Effector CD4-positive, alpha-beta T cell (primary cell): ENCODE measurements at places on chromosomes 2 and 18.

DNA sequence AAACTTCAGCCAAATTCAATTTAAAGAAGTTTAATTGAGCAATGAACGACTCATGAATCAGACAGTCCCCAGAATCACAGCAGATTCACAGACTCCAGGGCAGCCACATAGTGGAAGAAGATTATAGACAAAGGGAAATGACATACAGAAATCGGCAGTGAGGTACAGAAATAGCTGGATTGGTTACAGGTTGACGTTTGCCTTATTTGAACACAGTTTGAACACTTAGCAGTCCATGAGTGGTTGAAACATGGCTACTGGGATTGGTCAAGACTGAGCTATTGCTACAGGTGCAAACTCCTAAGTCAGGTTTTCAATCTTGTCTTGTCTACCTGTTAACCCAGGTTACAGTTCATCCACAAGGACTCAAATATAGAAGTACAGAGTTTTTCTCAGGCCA, 169.6 kb downstream of the DLGAP1 start:
- DNase-seq = no peak

DNA sequence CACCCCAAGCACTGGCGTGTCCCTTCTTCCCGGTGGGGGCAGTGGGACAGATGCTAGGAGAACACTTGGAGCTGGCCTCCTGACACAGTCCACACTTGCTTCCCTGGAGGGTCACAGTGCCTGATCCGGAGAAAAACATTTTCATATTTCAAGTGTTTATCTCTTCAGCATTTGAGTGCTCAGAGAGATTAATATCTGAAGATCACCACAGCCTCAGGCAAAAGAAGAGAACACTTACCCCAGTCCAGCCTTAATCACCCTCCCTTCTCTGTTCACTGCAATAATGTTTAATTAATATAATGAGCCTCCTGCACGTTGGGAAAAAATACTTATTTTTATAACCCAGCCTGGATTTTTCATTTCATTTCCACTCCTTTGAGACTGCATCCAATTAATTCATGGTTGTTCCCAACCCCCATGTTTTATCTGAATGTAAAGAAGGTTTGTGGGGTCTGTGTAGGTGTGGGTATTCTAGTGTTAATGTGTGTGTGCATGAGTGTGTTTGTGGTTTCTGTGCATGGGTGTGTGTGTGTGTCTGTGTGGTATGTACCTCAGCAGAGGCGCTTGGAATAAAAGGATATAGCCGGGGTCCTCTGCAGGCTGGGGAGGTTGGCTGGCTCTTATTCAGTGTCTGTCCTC, 72.1 kb downstream of the NRP2 start:
- no peak for DNase-seq

DNA sequence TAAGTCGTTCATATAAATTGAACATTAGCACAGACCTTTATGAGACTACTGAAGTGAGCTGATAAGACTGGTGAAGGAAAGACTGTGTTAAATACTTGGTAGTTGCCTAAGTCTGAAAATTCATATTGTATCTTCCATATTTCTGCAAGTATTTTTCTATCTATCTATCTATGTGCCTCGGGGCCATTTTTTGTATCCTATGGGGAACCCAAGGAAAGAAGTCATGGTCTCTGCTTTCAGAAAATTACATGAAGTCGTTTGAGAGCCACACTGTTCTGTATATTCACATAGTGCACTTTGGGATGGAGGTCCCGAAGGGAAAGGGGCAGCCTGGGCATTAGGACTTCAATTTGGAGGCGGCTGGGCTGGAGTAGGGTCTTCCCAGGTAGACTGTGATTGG, 89.6 kb downstream of the EPAS1 start:
- no peak for DNase-seq

DNA sequence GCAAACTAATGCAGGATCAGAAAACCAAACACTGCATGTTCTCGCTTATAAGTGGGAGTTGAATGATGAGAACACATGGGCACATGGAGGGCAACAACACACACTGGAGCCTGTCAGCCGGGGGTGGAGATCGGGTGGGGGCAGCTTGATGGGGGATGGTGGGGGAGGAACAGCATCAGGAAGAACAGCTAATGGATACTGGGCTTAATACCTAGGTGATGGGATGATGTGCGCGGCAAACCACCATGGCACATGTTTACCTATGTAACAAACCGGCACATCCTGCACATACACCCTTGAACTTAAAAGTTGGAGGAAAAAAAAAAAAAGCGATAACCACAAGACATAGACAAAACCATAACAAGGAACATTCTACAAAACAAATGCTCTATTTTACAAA, 10.4 kb downstream of the CHMP3 start:
- DNase-seq = no peak

DNA sequence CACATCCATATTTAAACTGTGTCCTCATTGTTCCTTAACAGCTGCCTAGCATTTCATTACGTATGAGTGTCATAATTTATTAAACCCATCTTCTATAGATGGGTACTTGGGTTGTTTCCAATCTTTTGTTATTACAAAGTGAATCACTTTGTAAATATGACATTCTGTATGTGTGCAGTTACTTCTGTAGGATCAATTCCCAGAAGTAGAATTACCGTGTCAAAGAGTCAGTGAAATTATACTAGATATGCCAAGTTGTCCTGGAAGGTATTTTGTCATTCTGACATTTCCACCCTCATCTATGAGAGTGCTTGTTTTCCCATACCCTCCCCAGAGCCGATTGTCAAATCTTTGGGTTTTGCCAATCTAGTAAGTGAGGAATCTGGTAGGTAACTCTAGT, 194.5 kb upstream of the APCDD1 start:
- no peak for DNase-seq

GRCh38 chr2:196123679-196124373, 47.6 kb downstream of the STK17B start:
- no peak for DNase-seq

DNA sequence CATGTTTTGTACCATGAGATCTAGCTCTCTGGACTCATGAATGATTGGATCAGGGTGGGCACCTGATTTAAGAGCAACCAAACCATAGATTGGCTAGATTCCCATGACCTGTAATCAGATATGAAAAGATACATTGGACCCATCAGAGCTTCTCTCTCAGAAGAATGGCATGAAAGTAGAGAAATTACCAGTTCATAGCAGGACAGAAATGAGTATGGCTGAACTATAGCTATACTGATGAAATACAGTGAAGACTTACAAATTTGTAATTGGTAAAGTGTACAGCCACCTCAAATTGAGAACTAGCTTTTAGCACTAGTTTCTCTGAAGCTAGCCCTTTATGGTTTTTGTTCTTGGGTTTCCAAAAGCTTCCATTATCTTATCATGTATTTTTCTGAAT, 19.0 kb upstream of the EML4 start:
- no peak for DNase-seq

DNA sequence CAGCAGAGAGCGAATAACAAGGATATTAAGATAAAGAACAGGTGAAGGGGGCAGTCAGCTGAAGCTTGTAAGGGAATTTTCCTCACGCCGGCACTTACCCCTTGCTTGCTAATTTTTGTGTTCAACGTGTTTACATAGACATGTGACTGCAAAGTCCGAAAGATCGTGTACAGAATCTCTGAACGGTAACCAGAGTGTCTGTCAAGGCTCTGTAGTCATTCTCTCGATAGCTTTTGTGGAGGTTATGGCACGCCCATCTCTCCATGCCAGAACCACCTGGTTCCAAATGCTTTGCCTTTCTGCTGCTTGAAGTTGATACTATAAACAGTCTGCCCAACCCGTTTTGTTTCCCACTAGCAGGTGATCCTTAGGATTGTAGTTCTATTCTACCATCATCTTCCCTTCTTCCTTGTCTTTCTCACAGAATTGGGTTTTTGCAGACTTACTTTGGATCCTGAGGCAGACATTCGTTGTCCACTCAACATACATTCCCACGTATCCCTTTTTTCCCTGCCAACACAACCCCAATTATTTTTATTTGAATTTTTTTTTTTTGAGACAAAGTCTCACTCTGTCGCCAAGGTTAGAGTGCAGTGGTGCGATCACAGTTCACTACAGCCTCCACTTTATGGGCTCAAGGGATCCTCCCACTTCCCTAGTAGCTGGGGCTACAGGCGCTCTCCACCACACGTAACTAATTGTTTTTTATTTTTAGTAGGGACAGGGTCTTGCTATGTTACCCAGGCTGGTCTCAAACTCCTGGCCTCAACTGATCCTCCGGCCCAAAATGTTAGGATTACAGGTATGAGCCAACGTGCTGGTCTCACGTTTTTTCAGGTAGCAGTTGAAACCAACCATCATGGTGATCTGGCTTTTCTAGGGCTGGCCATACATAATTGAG, 1.3 kb upstream of the USP34 start:
- DNase-seq = no peak

- DNase-seq = no peak
Measured at GRCh38 chr2:165518611-165519010, 49.1 kb downstream of the CSRNP3 start.

DNA sequence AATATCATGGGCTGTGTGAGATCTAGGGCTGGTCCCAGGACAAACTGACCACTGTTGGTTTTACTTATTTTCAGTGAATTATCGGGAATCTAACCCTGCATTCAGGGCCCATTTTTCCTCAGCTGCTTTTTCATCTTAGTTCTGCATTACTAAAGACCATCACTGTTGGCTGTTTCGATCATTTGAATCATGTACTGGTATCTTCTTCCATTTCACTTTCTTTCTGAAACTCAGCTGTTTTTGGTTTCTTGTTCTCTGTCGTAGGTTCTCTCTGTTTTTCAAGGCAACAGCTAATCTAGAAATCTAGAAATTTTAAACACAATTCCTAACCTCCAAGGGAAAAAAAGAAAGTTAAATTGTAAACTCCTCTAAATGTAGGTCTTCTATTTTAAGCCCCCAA, 159.9 kb upstream of the SESTD1 start:
- no peak for DNase-seq

- no peak for DNase-seq
Measured at GRCh38 chr18:79544386-79544963, 135.1 kb upstream of the CTDP1 start.

GRCh38 chr2:173126819-173127218, 51.2 kb downstream of the MAP3K20 start:
- DNase-seq = no peak

- no peak for DNase-seq
Measured at GRCh38 chr2:134231301-134231964, 22.4 kb upstream of the MGAT5 start.

- no peak for DNase-seq
Measured at GRCh38 chr2:168432565-168433186, 23.4 kb upstream of the CERS6 start.

DNA sequence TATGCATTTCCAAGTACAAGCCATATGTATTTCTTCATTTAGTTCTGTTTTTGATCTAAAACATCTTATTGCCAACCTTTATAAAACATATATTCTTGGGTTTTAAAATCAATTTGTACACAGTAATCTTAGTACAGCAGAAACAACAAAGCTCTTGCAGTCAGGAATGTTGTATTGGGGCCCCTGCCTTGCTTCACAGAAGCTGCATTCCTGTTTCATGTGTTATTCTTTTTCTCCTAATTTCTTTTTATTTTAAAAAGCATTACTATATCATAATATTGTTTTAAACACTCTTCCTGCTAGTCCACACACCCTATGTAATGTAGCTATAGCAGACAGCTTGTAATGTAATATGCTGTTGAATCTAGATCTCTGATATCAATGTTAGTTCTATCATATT, 24.0 kb downstream of the SERPINB7 start:
- DNase-seq = no peak

- no peak for DNase-seq
Measured at GRCh38 chr2:224041554-224041953, 2.5 kb upstream of the SERPINE2 start.

DNA sequence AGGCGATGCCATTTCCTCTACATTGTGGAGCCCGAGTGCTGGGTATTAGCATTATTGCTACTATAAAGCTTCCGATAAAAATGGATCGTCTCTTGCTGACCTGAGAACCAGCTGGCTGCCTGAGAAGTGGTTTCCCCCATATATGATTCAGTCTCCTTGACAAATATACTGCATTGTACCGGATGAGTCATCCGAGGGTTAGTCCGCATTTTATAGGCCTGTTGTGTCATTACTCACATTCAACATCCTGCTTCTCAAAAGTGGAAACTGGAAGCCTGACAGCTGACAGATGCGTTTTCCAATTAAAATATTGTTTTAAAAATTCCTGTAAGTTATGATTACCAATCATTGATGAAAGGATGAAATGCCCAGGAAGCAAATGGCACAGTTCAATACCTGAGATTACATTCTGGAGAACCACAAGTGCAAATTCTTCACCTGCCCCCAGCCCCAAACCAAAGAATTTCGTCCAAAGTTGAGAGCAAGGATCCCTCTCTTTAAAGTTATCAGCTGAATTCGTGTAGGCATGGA, 65.7 kb downstream of the SPRED2 start:
- no peak for DNase-seq

DNA sequence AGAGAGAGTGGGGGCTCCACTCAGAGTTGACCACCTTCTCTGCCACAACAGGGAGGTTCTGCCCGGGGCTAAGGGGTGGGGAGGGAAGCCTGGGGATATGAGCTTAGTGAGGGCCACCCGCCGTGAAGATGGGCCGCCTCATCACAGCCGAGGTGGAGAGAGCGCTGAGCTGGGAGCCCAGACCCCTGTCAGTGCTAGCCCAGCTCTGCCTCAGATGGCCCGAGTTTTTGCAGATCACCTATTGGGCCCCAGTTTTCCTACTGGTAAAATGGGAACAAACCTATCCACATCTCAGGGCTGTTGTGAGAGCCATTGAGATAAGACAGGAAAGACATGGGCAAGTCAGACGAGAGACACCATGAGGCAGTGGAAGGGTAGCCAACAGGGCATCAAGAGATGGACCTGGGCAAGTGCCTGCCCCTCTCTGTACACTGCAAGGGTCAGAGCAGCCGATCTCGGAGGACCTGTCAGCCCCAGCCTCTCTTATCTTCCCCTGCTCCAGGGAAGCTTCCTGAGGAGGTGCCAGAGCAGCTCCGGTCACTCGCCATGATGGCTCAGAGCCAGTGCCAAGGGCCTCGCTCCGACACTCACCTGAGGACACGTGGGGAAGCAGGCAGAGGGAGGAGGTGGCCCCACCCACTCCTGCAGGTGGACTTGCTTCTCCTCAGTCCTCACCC, 88.9 kb downstream of the MCFD2 start:
- no peak for DNase-seq

GRCh38 chr18:49563130-49563540, 1.3 kb downstream of the LIPG start:
- no peak for DNase-seq

GRCh38 chr2:42236911-42237310, 67.8 kb downstream of the EML4 start:
- DNase-seq = no peak

GRCh38 chr2:74027496-74027895, 42.8 kb downstream of the TET3 start:
- no peak for DNase-seq

GRCh38 chr18:50853863-50854271, 25.1 kb upstream of the ME2 start:
- DNase-seq = no peak

- no peak for DNase-seq
Measured at GRCh38 chr2:26530240-26530540, 52.3 kb upstream of the OTOF start.
